ENCODE measurements at places on chromosomes 16 and 17. TPM values are rescaled to one million over a fixed set of nuclear protein-coding genes. Genes with fewer than 3 reads are reported as not detected.

The CCL8 gene
- polyA plus RNA-seq = not detected

The WFIKKN1 gene
- polyA plus RNA-seq = 0.09 TPM

The KRTAP9-8 gene
- not detected for polyA plus RNA-seq

The ZNF287 gene
- 14.1 TPM for polyA plus RNA-seq

DNA sequence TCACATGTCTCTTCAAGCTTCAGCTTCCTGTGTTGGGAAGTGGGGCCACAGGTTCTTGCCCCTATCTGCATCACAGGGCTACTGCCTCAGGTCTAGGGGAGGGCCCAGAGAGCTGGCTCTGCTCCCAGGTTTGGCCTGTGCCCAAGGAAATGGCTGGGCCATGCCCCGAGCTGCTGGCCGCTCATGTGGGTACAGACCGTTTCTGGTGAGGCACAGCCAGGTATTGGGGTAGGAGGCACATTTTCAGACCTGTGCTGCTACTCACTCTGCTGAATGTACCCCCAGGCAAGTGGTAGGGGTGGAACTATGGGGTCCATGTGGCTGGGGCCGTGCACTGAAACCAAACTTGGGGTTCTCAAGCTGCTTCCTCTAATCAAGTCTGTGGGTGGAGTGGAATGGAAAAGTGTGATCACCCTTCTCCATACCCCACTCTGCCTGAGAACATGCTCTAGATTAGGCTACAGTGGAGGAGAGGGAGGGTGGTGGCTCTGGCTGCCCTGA lies 4.6 kb downstream of the GAS2L2 start:
- no peak for DNase-seq

DNA sequence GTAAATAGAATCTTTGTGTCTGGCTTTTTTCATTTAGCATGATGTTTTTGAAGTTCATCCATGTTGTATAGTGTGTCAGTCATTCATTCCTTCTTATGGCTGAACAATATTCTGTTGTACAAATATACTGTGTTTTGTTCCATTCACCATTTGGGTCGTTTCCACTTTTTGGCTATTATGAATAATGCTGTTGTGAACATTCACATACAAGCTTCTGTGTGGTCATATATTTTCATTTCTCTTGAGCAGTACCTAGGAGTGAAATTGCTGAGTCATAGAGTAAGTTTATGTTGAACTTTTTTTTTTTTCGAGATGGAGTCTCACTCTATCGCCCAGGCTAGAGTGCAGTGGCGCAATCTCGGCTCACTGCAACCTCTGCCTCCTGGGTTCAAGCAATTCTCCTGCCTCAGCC lies 32.3 kb upstream of the TAOK1 start:
- no peak for DNase-seq

- no peak for DNase-seq
Measured at GRCh38 chr17:17696085-17696484, 14.8 kb downstream of the RAI1 start.

DNA sequence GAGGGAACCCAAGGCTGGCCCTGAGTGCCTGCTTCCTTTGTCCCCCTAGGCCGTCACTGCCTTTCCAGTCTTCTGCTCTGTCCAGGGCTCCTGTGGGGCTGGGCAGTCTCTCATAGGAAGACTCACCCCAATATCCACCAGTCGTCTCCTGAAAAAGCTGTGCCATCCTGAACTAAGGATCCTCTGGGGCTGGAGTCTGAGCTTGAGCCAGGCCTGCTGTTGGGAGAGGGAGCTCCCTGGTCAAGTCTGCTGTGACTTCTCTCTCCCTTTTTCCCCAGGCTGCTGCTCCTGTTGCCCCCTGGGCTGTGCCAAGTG lies 963 bp downstream of the MT1H start:
- no peak for DNase-seq

- DNase-seq = peak; percentile 84
Measured at GRCh38 chr16:29007730-29008593, 23.1 kb downstream of the LAT start.

DNA sequence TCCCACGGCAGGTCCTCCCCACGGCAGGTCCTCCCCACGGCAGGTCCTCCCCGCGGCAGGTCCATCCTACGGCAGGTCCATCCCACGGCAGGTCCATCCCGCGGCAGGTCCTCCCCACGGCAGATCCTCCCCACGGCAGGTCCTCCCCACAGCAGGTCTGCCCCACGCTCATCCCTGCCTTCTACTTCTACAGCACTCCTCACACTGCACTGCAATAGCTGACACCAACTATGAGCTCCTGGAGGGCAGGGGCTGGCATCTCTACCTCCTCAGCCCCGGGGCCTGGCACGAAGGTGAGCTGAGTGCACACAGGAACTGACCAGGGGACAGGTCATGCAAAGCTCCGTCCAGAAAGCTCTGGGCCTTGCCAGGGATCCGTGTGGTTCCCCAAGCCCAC lies 45.3 kb downstream of the RPH3AL start:
- DNase-seq = no peak

- no peak for DNase-seq
Measured at GRCh38 chr16:9159839-9160550, 68.6 kb downstream of the HAPSTR1 start.

DNA sequence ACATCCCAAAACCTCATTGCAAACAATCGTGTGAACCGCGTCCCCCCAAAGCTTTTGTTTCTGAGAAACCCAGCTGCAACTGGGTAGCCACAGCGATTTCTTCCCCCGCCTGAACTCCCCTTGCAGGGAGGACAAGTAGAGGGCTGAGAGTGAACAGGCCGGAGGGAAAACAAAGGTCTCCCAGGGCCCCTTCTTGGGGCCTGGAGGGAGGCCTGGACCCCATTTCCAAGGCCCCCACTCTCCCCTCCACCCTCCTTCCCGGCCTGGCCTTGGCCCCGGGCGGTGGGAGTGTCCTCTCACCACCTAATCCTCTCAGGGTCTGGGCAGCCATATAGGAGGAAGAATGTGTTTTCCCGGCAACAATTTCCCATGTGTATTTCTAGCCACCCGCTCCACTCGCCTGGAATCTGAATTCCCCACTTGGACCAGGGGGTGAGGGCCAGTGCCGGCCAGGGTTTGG lies 2.6 kb downstream of the GLIS2 start:
- DNase-seq = no peak

GRCh38 chr16:81651758-81652718 lies 127.1 kb upstream of the PLCG2 start:
- DNase-seq = no peak

DNA sequence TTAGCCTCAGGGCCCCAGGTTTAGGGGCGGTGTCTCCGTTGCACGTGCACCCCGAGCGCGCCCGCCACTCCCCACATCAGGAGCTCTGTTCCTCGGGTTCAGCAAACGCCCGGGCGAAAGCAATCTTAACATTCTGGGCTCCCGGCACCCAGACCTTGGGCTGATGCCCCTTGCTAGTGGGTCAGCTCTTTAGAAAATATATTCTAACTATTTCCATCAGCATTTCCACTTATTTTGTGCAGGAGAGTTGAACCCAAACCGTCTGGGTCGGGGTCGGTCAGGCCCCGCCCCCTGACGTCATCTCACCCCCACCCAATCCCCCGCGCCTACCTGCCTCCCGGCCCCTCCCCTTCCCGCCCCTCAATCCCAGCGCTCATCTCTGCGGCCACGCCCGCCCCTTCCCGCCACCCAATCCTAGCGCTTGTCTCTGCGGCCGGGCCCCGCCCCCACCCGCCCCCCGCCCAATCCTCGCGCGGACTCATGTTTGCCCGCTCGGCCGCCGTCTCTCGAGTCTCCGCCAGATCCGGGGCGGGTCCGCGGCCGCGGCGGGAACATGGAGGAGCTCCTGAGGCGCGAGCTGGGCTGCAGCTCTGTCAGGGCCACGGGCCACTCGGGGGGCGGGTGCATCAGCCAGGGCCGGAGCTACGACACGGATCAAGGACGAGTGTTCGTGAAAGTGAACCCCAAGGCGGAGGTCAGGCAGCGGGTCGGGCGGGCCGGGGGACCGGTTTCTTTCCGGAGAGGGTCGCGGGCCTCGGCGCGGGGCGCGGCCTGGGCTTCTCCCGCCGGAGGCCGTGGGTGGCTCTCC lies at the start of gene FN3KRP:
TSS of gene FN3KRP (plus strand) at position 504 of the 808 bp plus-strand sequence. CDS start at position 554, 50 bp downstream.
- peak; percentile 86 for DNase-seq

- DNase-seq = no peak
Measured at GRCh38 chr17:74272731-74273201, 1.3 kb upstream of the DNAI2 start.

DNA sequence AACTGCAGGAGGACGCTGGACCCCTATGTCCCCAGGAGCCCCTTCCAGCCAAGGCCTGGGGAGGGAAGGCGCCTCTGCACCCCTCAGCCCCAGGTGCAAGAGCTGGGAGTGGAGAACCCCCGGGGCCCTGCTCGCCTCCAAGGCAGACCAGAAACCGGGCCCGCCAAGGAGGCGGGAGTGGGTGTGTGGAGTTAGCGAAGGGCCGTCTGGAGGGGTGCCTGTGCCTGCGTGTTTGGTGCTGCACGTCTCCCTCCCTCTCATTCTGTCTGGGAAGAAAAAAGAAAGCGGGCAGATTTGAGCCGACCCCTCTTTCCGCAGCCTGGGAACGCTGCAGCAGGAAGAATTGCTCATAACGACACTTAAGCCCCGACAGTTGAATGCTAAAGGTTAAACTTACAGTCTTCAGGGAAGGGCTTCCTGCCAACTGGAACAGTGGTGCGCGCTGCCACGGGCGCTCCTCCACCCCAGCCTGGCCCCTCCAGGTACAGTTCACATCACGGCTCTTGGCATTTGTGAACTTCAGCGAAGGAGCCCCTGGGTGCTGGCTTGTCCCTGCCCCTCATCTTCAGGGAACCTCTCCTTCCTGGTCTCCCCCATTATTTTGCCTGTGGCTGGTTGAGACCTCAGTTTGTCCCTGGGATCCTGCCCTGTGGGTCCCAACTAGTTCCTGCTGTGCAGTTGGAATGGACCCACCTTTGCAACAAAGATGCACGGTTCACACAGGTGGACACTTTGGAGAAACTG lies 19.2 kb upstream of the ZFHX3 start:
- DNase-seq = no peak

DNA sequence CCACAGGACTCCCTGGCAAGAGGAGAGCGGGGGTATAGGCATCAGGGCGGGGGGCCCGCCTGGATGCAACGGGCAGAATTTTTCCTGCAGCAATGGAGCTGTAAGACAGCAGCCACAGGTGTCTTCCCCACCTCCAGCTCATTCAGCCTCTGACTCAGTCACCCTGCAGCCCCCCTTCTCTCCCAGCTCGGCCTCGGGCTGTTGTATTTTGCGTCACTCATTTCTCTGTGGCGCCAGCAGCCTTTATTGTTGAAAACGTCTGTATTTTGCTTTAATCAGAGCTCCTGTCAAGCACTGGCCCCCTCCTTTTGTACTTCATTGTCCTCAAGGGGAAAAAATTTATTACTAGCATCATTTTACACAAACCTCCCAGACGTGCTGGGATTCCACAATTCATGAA lies 117.7 kb downstream of the WSCD1 start:
- DNase-seq = no peak

- DNase-seq = no peak
Measured at GRCh38 chr17:63181856-63182255, 215.8 kb downstream of the TANC2 start.

Measured in CD4-positive, alpha-beta memory T cell (primary cell).